D341Med (cell line): ENCODE measurements at places on chromosomes 2 and 18.

DNA sequence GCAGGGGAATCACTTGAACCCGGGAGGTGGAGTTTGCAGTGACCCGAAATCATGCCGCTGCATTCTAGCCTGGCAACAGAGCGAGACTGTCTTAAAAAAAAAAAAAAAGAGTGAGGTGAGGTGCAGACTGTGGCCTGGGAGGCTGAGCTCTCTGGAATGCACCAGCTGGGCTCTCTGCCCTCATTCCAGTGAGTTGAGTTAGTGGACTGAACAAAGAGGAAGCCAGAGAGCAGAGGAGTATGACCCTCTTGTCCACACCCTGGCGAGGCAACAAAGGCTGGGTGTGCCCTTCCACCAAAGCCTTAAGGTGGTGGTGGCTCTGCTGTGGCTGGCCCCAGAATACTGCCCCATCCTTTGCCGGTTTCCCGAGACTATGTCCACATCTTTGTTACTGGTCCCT is 71.3 kb upstream of the ACKR3 start:
- no peak for DNase-seq

- no peak for DNase-seq
Measured at GRCh38 chr2:46256563-46257142, 40.6 kb upstream of the EPAS1 start.

DNA sequence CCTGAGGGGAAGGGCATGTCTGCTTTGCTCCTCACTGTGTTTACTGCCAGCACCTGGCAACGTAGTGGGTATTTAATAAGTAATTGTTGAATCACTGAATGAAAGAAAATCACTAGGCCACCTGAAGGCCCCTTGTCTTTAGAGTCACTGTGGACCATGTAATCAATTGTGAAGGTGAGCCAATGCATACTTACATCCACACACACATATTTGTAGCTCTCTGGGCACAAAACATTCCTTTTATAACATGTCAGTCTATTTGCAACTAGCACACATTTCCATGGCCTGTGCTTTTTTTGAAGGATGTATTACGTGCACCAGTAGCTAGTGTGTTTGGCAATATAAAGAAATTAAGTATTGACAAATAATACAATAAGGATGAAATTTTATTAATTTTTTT is 11.2 kb downstream of the ATP8B1 start:
- no peak for DNase-seq

DNA sequence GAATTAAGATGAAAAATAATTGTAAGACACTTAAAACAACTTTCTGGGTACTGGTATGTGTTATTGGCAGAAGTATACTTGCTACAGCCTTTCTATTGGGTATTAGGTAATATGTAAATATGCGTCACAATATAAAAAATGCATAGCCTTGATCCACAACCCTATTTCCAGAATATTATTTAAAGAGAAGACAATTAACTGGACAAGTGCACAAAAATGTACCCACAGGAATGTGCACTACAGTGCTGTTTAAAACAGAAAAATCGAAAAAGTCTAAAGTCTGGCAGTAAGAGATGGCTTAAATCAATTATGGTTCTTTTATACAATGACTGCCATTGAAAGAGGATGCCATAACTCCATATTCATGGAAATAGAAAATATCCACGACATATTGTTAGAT is 149.7 kb downstream of the UPP2 start:
- no peak for DNase-seq

DNA sequence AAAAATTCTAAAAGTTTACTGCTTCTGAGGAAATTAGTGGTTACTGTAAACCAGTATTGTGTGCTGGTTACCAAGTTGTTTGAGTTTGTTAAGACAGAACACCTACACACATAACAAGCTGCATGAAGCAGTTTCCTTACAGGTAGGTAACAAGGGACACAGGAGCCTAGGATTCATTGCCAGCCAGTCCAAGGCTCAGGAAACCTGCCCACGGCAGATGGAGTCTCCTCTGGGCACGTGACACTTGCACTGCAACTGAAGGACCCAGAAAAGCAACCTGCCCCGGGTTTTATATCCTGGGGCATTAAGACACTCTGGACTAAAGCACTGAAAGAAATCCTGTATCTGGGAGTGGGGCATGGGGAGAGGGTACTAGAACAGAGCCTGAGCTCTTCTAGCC is 639.3 kb downstream of the ADCYAP1 start:
- DNase-seq = no peak

GRCh38 chr2:134936691-134937090 is 18.1 kb downstream of the CCNT2 start:
- DNase-seq = no peak

DNA sequence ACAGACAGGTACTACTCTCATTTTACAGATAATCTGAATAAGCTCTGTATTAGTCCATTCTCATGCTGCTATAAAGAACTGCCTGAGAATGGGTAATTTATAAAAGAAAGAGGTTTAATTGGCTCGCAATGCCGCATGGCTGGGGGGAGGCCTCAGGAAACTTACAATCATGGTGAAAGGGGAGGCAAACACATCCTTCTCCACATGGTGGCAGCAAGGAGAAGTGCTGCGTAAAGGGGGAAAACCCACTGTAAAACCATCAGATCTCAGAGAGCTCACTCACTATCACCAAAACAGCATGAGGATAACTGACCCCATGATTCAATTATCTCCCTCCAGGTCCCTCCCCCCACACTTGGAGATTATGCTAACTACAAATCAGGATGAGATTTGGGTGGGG is 254.4 kb downstream of the KCNE4 start:
- peak; percentile 34 for DNase-seq
